CD8-positive, alpha-beta memory T cell (primary cell): ENCODE measurements at places on chromosomes 12 and 14. TPM values are rescaled to one million over a fixed set of nuclear protein-coding genes. Genes with fewer than 3 reads are reported as not detected.

DNA sequence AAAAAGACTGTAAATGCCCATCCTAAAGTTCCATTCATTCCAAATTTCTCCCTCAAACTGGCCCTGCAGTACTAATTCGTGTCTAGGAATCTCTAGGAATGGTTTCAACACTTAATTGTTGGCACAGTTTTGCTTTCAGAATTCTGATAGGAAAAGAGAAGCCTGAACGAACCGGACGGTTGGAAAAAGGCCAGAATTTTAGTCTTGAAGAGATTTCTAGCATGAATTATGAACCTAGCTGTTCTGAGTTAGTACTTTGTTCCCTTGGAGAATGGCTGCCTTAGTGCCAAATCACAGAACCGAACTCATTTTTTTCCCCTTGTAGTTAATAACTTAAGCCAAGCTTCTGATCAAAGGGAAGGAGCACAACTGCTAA is 262.6 kb downstream of the ADAMTS20 start:
- no peak for DNase-seq

DNA sequence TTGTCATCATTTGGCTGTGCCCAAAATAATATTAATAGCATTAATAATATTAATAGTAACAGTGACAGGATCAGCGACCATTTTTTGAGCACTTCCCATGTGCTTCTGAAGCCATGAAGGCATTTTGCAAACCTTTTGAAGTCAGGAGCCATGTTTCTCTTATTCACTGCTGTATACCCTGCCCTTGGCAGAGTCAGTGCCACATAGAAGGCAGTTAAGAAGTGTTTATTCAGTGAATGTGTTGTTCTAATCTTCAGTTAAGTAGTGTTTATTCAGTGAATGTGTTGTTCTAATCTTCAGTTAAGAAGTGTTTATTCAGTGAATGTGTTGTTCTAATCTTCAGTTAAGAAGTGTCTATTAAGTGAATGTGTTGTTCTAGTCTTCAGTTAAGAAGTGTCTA is 319.7 kb upstream of the NAV3 start:
- no peak for DNase-seq

DNA sequence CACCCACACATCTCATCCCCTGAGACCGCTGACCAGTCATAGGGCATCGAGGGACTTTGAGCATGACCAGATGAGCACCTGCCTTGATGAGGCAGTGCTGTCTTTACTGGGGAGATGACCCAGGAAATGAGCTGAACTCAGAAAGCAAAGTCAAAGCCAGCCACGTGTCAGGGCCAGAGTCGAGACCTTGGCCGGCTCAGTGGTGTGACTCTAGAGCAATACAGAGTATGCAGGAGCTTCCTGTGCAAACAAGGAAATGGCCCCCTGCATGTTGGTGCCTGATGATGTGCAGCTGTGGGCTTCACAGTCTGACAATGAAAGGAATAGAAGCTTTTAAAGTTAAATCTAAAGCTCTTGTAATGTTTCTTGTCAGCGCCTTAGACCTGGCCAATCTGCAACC is 332.9 kb downstream of the PCNX1 start:
- no peak for DNase-seq

- no peak for DNase-seq
These were observed 107.0 kb downstream of the HELB start for GRCh38 chr12:66409195-66409871.

DNA sequence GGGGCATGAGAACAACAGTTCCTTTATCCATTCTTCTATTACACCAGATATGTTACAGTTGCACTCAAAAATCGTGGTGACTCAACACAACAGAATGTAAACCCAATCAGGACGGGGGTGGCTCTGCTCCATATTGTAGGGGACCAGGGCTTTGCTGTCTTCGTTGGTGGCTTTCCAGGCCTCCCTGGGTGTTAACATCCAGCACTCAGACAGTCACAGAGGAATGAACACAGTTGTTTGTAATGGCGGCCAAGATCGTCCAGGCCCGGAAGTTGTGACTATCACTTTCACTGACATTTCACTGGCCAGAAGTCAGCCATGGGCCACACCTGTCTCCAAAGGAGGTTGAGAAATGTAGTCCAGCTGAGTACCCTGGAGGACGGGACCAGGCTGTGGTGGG is 204.1 kb downstream of the CACNA1C start:
- no peak for DNase-seq

GRCh38 chr12:124771462-124772288 is 92.0 kb downstream of the SCARB1 start:
- peak; percentile 58 for DNase-seq

DNA sequence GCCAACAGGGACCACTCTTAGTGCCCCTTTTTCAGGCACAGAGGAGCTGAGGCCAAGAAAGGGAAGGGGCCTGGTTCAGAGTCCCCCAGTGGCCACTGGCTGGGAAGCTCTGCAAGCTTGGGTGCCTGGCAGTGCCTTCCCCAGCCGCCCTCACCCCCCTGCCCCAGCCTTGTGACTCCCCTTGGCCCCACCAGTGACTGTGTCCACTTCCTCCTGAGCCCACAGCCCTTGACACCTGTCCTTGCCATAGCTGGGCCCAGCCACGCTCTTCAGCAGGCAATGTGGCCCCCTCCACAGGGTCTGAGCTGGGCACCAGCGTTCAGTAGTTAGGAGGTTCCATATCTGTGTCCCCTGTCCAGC is 19.0 kb upstream of the C14orf180 start:
- no peak for DNase-seq

DNA sequence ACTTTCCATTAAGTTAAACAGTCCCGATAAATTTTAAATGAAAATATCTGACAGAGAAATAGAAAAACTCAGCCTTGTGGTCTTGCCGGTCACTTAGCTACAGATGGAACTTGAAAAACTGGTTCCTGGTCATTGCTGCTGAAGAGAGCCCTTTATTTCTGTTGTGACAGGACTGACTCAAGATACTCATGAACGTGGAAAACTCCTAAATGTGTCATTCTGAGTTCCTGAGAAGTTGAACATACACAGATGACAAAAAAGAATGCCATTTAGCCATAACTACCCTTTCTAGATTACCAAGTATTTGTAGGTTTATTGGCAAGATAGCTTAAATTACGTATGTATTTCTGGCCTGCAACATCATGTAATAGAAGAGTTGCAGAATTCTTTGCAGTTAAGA is 134.2 kb downstream of the HMGA2 start:
- no peak for DNase-seq

GRCh38 chr14:68734231-68734732 is 58.6 kb downstream of the ZFP36L1 start:
- DNase-seq: peak; percentile 61

DNA sequence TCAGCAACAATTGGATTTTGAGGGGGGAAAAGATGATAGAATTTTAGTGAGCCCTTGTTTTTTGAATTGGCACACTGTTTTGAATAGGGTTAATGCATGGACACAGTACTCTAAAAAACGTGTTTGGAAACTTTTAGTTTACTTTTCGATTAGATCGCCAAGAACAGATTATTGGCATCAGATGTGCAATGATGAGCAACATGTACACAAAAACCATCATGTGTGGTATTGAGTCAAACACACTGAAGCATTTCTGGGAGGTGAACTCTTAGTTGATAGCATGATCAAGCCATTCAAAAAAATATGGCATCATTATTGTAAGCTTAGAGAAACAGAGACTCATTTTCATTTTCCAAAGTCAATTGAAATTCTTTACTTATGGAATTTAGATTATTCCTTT is 329.2 kb downstream of the ADAMTS20 start:
- no peak for DNase-seq

DNA sequence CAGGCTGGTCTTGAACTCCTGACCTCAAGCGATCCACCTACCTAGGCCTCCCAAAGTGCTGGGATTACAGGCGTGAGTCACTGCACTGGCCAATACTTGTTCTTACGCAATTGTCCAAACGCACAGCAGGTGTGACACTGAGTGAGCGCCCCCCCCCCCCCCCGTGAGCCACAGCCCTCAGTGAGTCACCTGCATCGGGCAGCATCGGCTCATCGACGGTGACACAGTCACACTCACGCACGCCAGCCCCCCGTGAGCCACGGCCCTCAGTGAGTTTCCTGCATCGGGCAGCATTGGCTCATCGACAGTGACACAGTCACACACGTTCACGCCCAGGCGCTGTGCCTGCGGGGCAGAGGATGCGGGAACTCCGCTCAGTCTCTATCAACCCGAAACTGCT is 42.5 kb downstream of the GALNT9 start:
- DNase-seq: no peak

- no peak for DNase-seq
These were observed 219.1 kb downstream of the RPL10L start for GRCh38 chr14:46432516-46432915.

DNA sequence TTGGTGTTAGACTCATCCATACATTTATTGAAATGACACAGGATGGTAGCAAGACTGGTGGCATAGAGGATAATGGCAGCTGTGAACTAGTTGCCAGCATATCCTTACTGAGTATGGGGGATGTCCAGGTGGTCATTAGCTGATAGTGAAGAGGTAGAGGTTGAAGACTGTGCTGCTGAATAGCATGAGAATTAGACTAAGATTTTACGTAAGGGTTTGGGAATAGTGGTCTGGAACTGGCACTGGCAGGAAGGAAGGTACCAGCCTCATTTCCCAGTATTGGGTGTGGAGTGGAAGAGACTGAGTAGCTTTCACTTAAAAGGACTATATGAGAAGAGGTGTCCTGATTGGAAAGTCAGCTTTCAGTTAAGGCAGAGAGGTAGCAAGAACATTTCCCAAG is 6.5 kb downstream of the ERC1 start:
- DNase-seq: no peak

DNA sequence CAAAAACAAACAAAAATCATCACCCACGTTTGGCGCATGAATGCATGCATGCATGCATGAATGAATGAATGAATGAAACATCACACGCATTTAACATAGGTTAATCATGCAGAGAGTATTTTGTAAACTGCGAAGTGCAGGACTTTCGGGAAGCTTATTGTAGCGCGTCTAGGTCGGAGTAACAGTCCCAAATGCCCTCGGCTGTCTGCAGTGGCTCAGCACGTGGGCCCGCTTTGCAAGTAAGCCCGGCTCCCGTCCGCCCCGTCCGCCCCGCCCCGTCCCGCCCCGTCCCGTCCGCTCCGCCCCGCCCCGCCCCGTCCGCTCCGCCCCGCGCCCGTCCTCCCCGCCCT is 263 bp upstream of the IFT81 start:
- no peak for DNase-seq

- no peak for DNase-seq
These were observed 80.5 kb upstream of the BTG1 start for GRCh38 chr12:92226071-92226661.

GRCh38 chr12:22172501-22172900 is 126.5 kb downstream of the CMAS start:
- DNase-seq: no peak

- no peak for DNase-seq
These were observed 106.2 kb upstream of the RPH3A start for GRCh38 chr12:112685321-112685720.

- no peak for DNase-seq
These were observed 37.4 kb downstream of the SH2B3 start for GRCh38 chr12:111443086-111443485.

DNA sequence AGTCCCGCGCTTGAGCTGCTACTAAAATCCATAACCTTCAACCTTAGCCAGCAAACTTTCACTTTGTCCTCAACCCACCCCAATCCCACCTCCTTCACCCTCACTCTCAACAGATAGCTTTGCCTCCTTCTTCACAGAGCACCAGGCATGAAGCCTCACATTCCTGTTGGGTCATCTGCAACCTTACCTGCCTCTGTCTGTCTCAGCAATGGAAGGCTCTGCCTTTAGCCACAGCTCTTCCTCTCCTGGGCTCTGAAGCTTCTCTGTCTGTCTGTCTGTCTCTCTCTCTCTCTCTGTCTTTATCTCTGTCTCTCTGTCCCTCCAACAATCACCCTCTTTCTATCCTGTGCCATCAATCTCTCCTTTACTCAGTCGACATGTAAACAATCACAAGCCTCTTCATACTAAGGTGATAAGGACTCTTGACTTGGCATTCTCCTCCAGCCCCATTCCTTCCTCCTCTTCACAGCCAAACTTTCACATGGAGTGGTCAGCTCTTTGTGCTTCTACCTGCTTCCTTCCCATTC is 220.8 kb downstream of the SPTSSA start:
- no peak for DNase-seq

DNA sequence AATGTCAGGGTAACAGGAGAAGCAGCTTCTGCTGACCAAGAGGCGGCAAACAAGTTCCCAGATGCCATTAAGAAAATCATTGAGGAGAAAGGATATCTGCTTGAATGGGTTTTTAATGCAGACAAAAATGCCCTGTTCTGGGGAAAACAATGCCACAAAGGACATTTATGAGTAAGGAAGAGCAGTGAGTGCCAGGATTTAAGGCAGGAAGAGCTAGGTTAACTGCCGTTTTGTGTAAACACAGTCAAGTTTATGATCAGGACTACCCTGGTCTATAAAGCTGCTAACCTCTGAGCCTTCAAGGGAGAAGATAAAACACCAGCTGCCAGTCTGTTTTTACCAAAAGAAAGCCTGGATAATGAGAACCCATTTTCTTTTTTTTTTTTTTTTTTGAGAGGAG is 8.5 kb downstream of the MAPKAPK5 start:
- DNase-seq: no peak

DNA sequence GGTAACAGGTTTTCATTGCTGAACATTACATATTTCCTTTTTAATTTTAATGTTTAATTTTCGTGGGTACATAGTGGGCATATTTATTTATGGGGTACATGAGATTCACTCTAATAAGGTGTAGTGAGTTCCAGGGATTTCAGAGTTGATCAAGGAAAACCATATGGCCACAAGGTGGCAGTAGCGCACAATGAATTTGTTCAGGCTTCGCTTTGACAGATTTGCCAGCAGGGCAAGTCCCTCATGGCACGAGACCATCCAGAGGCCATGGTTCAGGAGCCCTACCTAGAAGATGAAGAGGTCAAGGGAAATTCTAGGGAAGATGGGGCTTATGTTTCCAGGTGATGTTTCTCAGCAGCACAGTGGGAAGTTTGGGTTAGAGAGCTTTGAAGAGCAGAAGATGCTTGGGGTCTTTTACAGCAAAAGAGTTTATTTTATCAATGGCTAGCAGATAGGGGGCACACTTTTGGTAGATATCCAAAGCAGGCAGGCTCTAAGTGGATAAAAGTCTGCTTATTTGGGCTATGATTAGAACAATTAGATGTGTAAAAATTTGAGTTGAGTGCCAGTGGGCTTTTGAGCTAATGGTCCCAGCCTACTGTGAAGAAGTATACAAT is 1004.4 kb downstream of the AACS start:
- DNase-seq: no peak

DNA sequence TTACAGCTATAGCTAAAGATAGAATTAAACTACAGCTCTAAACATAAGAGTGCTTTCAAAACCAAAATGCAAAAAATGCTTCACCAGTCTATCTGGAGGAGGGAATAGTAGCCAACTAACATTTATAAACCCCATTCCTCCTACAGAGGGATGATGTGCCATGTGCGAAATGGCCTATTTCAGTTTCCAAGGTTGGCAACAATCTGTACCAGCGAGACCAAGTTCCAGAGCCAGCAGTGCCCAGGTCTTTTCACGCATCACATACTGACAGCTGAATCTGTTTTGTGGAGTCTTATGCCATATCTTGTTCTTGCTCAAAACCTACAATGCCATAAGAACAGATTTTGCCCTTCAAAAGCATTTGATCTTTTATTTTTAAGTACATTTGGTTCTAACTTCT is 24.5 kb downstream of the NELL2 start:
- no peak for DNase-seq

RGS6 gene
- 0.88 TPM for total RNA-seq

EML1 gene
- 1.3 TPM for total RNA-seq

ZBTB39 gene
- 9.3 TPM for total RNA-seq

BDKRB2 gene
- total RNA-seq: not detected

GSG1 gene
- total RNA-seq: not detected

CLEC6A gene
- total RNA-seq: not detected

DDX11 gene
- total RNA-seq: 122 TPM

SMCO2 gene
- total RNA-seq: not detected

MYO1H gene
- not detected for total RNA-seq

APOF gene
- total RNA-seq: not detected

RPS26 gene
- 48.8 TPM for total RNA-seq

CDK2 gene
- 125 TPM for total RNA-seq
